ENCODE measurements at places on chromosomes 16 and 17.

DNA sequence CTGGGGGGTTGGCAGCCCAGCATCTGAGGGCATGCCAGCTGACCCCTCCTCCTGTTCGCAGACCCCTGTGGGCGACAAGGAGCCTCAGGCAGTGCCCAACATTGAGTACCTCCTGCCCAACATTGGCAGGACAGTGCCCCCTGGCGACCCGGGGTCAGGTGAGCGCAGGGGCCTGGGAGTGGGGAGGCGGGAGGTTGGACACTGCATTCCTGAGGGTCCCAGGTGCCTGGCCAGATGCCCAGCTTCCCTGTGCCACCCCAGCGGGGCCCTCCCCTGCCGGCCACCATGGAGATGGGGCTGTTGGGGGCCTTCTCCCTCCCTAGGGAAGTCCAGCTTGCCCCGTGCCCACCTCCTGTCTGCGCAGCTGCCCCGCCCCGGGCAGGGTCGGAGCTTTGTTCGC lies 70.1 kb downstream of the ARHGAP23 start:
- no peak for DNase-seq

DNA sequence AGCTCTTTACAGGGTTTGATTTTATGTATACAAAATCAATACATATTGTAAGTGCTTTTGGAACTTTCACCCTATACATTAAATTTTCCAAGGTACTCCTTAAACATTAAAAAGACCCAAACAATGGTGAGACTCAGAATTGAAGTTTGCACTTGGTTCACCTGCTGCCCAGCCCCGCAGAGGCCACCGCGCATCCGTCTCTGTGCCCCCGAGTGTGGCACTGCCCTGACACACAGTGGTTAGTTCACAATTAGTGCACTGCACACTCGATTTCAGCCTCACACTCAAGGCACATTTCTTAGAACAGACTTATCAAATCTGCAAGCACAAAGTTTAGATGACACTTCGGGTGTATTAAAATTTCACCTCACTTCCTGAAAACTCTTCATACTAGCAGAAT lies 38.3 kb downstream of the USP7 start:
- no peak for DNase-seq

DNA sequence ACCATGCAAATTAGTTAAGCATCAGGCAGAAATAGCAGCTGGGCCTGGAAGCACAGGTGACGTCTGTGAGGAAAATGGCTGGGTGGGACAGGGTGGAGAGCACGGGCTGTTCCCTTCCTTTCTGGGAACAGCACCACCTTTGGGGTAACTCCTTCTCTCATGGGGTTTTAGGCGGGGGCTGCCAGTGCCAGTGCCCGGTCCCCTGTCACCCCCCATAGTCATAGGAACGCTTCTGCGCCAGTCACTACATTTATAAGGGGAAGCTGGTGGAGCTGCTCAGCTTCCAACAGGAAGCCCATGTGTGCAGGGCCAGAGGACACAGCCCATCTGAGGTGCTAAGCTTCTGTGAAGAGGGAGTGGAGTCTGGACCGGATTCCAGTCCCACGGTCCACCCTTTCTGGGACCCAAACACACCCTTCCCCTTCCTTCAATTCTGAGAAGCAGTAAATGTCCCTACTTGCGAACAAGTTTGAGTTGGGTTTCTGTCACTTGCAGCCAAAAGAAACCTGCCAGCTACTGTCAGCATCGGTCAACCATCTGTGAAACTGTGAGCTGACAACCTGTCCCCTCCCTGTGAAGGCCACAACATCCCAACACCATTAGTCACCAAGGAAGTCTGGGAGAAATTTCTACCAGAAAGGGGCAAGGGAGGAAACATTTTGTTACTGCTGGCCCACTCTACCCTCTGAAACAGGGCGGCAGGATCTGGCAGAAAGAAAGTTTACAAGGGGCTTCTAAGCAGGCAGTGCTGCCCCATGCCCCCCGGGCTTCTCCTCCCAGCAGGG lies 86.0 kb upstream of the AMZ2 start:
- DNase-seq: no peak

GRCh38 chr16:28586466-28586865 lies 10.4 kb downstream of the SULT1A2 start:
- no peak for DNase-seq

DNA sequence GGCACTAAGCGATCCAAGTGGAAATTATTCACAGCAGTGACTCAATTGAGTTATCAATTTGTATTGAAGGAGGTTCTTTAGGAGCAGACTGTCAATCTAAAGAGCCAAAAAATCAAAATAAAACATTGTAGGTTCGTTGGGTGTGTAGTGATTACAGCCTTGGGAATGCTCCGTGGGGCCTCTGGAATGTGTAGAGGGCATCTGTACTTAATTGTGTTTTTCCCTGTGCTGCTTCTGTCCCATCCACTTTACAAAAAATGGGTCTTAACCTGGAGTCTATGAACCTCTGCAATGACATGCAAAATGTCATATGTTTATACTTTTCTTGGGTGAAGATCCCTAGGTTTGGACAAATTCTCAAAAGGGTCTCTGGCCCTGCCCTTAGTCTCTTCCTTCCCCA lies 215.1 kb downstream of the CCDC182 start:
- no peak for DNase-seq

- DNase-seq: peak; percentile 20
These were observed 188.3 kb downstream of the IRX3 start for GRCh38 chr16:54098247-54098646.

GRCh38 chr16:49776734-49777133 lies 79.2 kb downstream of the ZNF423 start:
- DNase-seq: no peak

- no peak for DNase-seq
These were observed 436 bp downstream of the PHB1 start for GRCh38 chr17:49414271-49414621.

DNA sequence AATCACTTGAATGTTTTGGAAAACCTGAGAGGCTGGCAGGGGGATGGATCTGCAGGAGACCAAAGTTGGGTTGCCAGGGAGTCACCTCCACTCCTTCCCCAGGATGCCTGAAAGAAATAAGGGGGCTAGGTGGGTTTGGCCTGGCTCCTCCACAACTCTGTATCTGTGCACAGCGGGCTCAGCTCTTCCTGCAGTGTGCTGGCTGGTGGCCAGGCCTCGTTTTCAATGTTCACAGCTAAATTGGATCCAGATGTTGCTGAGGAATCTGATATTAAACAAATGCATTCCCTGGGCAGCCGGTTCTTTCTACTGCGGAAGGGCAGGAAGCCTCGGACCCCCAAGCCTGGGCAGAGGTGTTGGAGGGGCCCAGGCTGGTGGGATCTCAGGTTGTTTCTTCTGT lies 106.2 kb downstream of the N4BP1 start:
- no peak for DNase-seq

DNA sequence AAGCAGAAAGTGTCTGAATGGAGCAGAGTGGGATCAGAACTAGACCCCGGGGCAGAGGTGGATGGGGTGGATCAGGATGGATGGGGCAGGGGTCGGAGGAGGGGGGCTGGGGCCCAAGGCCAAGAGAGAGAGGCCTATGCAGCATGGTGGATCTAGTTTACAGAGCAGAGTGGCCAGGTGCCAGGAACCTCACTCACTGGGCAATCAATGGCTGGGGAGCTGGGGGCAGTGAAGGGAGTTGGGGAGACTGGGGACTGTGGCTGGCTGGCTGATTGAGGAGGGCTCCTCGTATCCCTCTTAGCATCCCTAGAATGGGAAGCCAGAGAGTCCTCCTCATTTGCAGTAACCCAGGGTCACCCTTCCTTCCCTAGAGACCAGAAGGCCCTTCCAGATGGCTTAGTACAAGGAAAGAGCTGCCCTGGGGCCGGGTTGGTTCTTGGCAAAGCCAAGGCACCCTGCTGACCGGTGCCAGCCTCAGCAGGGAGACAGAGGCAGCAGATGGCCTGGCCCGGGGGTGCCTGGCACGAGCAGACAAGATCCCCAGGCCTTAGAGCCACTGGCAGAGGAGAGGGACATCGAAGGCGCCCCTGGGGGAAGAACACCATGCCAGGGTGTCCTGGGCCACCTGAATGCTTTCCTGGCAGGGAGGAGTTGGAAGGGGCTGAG lies 36.8 kb downstream of the SRCIN1 start:
- peak; percentile 93 for DNase-seq

- no peak for DNase-seq
These were observed 254.8 kb downstream of the PRKCA start for GRCh38 chr17:66557200-66557599.

- DNase-seq: peak; percentile 78
These were observed 3.6 kb downstream of the GSE1 start for GRCh38 chr16:85616607-85617321.

- no peak for DNase-seq
These were observed 73.2 kb downstream of the KNOP1 start for GRCh38 chr16:19644877-19645276.

All from NCI-H1092 treated with DMSO at 0.1 percent for 48 hours (cell line).